ENCODE measurements at places on chromosomes 6 and 20.

GRCh38 chr6:125727216-125727615 is 22.2 kb upstream of the HEY2 start:
- DNase-seq = no peak

DNA sequence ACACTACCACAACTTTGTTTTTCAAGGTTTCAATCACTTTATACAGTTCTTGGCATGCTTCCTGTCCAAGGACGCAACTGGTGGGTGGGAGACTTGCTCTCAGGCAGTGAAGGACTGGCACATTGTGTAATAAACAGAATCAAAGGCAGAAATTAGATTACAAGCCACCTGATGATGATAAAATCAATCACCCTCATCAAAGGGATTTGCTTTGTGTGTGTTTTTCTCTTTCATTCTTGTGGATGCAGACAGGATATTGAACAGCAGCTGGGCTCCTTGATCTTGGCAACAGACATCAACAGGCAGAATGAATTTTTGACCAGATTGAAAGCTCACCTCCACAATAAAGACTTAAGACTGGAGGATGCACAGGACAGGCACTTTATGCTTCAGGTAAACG is 71.4 kb downstream of the MTFR2 start:
- no peak for DNase-seq

DNA sequence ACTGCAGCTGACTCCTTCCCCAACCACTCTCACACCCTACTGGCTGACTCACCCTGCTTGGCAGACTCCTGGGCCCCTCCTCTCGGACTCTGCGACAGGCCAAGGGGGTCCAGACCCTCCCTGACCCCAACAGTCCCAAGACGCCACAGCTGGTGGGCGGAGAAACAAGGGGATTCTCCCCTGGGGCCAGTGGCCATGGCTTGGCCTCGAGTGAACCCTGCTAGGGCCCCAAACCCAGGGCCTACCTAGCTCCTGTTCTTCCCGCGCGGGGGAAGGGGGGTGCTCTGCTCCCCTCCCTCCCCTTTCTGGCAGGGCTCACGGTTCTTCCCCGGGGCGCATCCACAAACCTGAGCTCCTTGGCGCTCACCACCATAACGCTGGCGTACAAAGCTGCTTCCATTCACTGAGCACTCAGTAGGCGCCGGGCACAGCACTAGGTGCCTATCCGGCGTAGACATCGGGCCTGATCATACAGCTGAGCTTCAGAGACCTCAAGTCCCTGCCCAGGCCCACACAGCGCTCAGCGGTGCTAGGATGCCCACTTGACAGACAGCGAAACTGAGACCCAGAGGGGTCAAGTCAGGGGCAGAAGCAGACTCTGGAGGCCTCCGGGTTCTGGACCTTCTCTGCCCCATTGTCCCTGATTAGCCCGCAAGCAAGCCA is 597 bp downstream of the ADA start:
- DNase-seq = no peak

DNA sequence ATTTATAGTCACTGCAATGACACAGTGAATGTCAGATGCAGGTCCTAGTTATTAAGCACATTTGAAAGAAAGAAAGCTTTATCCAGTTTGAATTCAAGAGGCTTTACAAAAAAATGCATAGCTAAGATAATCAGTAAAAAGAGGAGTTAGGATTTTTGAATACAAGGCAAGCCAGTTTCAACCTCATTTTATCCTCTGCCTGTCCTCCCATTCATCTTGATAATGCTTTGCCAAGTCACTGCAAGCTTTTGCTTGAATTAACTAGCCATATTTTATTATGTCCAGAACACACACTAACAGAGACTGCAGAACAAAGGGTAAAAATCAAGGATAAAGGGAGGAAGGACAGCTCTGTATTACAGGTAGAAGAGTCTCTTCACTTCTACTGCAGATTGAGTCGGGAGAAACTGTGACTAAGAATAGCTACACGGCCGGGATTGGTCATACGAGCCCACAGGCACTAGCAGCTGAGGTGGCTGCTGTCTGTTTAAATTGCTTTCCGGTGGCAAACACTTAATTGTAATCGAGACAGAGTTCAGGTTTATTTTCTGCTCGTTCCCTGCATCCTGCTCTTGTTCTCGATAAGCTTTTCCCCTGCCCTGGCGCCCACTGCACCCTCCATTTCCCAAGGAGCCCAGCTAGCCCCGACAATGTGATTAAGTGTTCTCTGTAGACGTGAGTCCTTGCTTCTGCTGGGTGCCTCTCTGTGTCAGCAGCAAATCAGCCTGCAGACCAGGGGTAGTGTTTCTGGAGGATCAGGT is 30.5 kb upstream of the AKAP12 start:
- no peak for DNase-seq

- no peak for DNase-seq
Observed at GRCh38 chr6:135066397-135066796, 11.8 kb upstream of the HBS1L start.

GRCh38 chr6:53151676-53152075 is 3.0 kb upstream of the GCM1 start:
- DNase-seq = no peak

- DNase-seq = no peak
Observed at GRCh38 chr20:60815656-60816055, 436.4 kb upstream of the CDH4 start.

- DNase-seq = no peak
Observed at GRCh38 chr20:23135449-23136420, 49.6 kb upstream of the CD93 start.

DNA sequence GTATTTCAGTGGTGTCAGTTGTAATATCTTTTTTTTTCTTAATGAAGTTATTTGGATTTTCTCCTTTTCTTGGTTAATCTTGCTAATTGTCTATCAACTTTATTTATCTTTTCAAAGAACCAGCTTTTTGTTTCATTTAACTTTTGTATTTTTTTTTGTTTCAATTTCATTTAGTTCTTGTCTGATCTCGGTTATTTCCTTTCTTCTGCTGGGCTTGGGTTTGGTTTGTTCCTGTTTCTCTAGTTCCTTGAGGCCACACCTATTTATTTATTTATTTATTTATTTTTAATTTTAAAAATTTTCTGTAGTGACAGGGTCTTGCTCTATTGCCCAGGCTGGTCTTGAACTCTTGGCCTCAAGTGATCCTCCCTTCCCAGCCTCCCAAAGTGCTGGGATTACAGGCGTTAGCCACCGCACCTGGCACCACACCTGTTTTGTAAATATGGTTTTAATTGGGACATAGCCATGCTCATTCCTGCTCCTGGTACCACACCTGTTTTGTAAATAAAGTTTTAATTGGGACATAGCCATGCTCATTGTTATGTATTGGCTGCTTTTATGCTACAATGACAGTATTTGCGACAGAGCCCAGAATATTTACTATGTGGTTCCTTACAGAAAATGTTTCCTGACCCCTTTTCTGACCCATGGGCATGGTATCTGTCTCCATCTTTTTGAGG is 22.2 kb downstream of the KDM1B start:
- DNase-seq = no peak

- no peak for DNase-seq
Observed at GRCh38 chr6:48099713-48100587, 11.0 kb downstream of the PTCHD4 start.

GRCh38 chr6:163635731-163636364 is 221.3 kb downstream of the QKI start:
- DNase-seq = no peak

Data from T follicular helper cell (primary cell).